Motor neuron (in vitro differentiated cells): ENCODE measurements at places on chromosomes 3 and 15.
A peak's percentile ranks its signal among the peaks of the same experiment; 100 is the strongest.

DNA sequence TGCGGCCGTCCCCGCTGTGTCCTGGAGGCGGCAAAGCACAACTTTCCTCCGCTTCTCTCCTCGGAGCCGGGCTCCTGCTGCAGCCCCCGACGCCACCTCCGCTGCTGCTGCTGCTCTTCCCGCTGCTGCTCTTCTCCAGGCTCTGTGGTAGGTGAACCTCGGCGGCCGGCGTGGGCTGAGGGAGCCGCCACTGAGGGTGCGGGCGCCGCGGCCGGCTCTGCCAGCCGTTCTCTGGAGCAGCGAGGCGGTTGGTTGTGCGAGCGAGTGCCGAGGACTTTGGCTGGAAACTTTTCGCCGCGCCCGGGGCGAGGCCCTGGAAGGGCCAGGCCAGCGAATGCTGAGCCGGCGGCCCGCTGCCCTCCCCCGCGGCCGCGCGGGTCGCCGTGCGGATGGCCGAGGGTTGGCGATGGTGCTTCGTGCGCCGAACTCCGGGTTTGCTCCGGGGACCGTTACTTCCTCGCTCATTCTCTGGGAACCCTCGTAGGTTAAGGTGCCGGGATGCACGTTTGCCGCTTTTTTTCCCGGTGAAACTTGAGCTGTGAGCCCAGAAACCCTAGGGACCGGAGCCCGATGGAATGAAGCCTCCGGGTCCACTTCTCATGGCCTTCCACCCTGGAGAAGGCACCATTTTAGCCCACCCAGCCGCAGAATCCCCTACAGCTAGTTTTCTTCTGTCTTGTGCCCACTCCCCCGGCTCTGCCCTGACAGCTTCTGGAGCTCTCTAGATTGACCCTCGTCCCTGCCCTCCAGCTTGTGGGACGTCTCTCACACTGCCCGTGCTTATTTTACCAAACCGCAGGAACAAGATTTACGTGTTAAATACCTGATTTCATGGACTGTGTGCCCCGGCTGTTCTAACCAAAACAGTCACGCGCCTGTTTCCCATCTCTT lies 660 bp downstream of the NECTIN3 start:
- peak; percentile 30 for ATAC-seq

- no peak for ATAC-seq
Measured at GRCh38 chr3:28476194-28476593, 127.6 kb upstream of the AZI2 start.

GRCh38 chr3:194379651-194380050 lies 10.1 kb upstream of the LRRC15 start:
- ATAC-seq = peak; percentile 30

GRCh38 chr3:141328286-141329166 lies 39.8 kb upstream of the ZBTB38 start:
- no peak for ATAC-seq

DNA sequence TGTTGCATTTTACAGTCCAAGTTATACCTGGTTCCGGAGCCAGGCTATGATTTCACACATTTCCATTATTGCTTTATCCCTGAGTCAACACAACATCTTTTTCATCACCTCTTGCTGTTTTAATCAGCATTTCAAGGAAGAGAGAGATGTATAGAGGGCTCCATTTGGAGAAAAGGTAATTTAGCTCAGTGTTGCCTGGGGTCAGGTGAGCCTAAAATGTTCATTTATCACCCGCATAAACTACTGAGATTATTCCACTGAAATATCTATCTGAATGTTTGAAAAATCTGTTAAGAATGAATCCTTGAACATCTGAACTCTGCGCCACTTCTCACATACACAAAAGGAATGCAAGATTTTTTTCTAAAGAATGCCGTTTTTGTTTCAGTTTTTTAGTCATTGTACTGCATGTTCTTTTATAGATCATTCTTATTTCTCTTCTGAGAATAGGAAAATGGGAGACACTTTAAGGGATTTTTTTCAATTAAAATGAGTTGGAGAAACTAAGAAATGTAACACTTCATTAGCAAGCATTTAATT lies 51.5 kb upstream of the AGTR1 start:
- no peak for ATAC-seq

DNA sequence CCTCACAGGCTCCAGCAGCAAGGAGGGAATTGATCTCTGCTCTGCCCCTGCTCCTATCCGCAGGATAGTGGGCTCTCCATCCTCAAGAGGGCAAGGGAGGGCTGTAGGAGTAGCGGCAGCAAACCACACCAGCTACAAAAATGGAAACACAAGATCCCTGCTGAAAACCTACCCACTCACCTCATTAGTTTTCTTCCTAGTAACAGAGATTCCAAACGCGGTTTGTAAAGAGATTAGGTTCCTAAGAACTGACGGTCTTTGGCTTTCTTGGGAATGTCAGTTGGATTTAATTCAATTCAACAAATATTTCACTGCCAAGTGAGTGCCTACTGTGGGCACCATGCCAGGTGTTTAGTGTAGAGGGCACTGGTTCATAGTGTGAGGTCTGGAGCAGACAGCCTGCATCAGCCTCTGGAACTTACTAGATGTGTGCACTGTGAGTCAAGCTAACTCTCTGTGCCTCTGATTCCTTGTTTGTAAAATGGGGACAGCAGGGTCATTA lies 84.7 kb downstream of the MRPL46 start:
- ATAC-seq = no peak

DNA sequence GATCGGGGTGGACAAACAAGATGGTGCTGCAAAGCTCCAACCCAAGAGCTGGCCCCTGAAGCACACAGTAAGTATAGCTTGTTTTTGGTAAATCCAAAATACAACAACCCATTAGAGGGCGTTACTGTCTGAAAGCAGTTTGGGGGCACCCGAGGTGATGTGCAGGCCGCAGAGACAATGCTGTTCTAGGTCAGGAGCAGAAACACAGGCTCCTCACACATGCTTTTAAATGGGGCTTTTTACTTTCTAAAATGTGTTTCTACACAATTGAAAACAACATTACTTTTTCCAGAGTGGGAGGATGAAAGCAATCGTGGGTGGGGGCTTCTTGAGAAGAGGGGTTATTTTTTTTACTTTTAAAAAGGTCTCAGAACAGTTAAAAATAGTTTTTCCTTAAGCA lies 1029.3 kb upstream of the CFAP20DC start:
- no peak for ATAC-seq

DNA sequence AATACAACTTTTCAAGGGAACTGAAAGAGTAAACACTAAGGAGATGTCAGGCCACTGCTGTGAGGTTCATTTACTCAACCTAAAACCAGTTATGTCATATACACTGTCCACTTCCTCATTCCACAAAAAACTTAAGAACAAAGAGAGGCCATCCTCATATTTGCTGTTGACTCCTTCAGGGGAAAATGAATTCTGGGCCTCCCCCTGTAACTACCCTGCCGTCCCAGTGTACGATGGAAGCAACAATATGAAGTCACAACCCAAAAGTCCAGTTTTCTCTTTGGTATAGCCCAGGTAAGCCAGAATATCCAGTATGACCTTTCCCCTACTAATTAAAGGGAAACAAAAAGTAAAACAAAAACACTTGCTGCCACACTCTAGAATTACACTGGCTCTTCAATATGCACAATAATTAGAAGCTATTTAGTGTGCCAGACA lies 16.2 kb downstream of the CEP152 start:
- no peak for ATAC-seq

- peak; percentile 92 for ATAC-seq
Measured at GRCh38 chr15:94844538-94845389, 613.4 kb downstream of the MCTP2 start.

GRCh38 chr3:190618330-190619030 lies 104.6 kb downstream of the IL1RAP start:
- no peak for ATAC-seq
